Activated CD8-positive, alpha-beta memory T cell treated with anti-CD3 and anti-CD28 coated beads for 4 hours (primary cell): ENCODE measurements at places on chromosomes 3 and 15.

- no peak for DNase-seq
Observed at GRCh38 chr15:63832620-63833019, 1.1 kb downstream of the HERC1 start.

GRCh38 chr15:58077427-58077826, 11.9 kb upstream of the ALDH1A2 start:
- no peak for DNase-seq

- no peak for DNase-seq
Observed at GRCh38 chr3:187122261-187122660, 17.0 kb downstream of the RPL39L start.

DNA sequence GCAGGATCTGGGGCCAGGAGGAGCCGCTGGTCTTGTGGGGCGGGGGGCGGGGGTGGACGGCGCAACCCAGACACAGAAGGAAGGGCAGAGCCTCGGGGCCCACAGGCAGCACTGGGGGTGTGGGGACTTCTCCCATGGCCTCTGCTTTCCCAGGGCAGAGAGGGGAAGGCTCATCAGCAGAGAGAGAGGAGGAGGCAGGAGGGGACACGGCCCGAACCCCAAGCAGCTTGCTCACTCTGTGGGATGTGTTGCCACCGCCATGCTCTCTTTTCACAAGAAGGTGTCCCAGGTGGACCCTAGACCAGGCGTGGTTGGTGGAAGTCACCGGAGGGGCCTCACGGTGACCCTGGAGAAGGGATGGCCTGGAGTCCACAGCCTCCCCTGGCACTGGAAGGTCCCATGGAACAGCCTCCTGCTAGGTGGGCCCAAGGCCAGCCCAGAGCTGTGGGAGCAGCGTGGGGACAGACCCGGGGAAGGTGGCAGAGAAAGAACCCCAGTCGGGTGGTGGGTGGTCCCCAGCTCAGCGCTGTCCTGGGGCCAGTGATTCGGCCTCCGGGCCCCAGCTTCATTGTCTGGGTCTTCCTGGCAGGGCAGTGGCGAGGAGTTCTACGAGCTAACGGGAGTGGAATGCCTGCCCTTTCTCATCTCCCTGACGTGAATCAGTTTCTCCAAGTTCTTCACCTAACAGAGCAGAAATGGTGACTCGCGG, 46.8 kb upstream of the PCSK6 start:
- no peak for DNase-seq

DNA sequence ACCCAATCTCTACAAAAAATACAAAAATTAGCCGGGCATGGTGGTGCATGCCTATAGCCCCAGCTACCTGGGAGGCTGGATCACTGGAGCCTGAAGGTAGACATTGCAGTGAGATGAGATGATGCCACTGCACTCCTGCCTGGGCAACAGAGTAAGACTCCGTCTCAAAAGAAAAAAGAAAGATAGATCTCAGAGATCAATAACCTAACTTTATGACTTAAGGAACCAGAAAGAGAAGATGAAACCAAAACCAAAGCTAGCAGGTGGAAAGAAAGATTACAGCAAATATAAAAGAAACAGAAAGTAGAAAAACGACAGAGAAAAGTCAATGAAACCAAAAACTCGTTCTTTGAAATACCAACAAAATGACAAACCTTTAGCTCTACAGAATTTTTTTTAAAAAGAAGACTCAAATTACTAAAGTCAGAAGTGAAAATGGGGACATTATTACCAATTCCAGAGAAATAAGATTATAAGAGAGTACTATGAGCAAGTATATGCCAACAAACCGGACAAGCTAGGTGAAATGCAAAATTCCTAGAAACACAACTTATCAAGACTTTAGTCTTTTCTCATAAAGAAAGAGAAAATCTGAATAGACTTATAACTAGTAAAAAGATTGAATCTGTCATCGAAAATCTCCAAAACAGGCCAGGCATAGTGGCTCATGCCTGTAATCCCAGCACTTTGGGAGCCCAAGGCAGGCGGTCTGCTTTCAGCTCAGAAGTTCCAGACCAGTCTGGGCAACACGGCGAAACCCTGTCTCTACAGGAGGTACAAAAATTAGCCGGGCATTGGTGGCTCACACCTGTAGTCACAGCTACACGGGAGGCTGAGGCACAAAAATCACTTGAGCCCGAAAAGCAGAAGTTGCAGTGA, 35.0 kb downstream of the ACAP2 start:
- DNase-seq = no peak

DNA sequence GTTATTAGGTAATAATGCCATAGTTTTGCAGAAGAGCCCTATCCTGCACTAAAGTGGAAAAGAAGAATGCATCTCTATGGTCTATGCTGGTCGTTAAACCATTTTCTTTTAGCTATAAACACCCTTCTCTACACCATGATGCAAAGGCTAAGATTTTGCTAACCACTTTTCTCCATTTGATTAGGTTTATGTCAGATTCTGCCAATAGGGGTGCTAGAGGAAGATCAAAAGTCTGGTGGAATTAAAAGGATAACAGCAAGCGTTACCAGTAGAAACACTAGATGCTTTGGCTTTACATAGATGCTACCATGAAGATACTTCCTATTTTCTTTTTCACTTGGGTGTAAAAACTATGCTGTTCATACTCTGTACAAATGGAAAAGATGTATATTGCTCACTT, 669.8 kb upstream of the ARPP21 start:
- DNase-seq = no peak

DNA sequence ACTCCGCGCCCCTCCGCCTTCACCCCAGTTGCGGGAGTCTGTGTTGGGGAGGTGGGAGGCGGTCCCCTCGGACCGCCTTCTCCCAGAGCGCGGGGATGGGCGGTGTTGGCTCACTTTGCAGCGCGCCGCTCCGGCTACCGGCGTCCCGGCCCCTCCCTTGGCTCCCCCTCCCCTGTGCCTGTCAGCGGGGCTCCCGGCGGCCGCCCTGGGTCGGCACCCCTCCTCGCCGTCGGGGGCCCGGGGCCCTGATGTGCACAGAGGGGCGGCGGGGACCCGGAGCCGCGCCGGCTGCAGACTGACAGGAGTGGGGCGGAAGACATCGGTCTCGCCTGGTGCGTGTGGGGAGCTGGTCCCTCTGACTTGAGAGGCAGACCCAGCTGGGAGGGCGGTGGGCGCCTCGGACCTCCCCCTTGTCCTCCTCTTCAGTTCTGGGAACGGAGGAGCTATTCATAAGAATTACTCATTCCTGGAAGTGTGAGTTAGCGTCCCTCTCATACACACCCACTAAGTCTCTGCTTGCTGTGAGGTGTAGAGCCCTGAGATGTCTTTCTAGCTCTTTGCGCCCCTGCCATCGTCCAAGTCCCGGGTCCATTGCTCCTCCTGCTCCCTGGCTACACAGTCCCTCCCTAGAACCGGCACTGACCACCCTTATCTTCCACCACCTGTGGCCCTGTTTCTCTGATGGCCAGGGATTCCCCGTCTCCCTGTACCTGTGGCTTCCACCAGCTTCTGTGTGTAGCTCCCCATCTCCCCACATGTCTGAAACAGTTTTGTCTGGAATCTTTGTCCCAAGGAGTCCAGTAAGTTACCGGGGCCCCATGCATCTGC, 42.3 kb upstream of the ROPN1 start:
- DNase-seq = no peak

DNA sequence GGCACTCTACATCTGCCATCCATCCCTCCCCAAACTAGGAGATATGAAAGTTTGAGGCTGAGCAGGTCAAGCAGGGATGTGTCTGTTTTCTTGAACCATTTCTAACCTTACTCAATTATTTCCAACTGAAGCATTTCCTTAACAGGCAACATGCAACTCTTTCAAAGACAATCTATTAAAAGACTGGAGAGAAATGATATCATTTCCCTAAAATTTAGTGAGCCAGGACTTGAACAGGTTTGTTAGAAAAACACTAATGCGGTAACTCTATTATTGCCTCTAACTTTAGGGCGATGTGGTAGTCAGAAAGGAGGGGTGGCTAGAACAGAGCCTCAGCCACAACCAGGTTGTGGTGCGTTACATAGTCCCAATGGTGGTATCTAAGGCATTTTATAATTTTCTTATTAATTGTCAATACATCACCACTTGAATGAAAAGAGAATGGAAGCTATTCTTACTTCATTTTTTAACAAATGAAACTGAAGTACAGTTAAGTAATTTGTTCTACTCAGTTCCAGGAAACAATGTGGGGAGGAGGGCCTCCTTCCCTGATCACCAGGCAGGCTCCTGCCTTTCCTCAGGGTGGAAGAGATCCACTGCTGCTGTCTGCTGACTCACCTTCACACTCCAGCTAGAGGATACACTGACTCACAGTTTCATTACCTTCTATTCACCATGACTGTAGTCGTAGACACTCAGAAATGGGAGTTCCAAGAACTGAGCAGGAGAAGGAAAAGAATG, 22.8 kb downstream of the MYO1E start:
- DNase-seq = no peak

GRCh38 chr3:134487406-134487805, 1.5 kb downstream of the CEP63 start:
- DNase-seq = no peak

DNA sequence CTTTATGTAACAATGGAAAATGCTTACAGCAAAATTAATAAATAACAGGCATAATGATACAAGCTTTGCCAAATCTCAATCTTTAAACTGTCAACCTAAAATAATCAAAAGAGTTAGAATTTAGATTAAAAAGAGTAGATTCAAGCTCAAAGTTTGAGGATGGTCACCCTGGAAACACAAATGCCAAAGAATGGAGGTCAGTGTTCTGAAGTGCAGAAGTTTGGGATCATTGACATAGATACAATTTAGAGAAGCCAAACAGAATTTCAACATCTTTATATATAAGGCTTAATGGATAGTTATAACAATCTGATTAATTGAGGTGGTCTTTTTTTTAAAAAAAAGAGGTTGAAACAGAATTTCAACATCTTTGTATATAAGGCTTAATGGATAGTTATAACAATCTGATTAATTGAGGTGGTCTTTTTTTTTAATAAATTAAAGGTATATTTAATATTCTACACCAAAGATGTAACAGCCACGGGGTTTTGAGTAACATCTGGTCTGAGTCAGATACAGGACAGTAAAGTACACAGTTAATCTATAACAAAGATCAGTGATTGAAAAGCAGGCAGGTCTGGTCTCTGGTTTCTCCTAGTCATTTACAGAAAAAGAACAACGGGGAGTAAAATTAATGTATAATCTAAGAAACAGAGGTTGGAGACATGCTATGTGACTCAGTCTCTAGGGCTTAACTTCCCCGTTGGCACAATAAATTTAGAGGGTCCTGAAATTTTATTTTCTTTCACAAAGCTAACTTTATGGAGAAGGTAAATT, 490.7 kb downstream of the GBE1 start:
- DNase-seq = no peak

DNA sequence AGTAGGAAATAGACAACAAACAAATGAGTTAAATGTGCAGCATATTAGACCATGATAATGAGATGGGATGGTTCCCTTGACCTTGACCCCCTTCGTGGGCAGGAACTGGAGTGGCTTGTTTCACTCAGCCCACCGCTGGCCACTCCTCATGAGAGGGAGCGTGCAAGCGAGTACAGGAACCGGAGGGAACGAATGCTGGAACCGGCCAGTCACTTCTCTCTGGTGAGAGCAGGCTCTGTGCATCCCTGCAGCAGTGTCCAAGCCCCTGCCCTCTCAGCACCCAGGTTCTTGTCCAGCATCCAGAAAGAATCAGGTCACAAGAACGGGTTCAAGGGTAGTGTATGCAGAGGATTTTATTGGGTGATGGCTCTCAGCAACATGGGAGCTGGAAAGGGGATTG, 17.2 kb upstream of the IREB2 start:
- DNase-seq = no peak

GRCh38 chr3:34783876-34784275, 855.4 kb upstream of the ARPP21 start:
- DNase-seq = no peak

DNA sequence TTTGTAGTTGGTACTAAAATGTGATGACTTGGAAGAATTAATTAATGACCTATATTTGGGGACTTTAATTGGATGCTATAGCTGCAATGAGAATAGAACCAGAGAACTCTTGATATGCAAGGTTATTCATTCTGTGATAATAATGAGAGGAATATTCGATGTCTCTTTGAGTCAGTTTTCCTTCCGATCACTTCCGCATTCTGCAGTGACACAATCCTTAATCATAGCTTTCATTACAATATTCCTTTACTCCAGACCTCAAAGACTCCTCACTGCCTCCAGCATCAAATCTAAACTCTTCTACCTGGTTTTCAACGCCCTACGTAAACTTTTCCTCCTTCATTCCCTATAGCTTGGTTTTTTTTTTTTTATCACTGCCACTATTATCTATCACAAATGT, 21.6 kb downstream of the B3GNT5 start:
- no peak for DNase-seq

DNA sequence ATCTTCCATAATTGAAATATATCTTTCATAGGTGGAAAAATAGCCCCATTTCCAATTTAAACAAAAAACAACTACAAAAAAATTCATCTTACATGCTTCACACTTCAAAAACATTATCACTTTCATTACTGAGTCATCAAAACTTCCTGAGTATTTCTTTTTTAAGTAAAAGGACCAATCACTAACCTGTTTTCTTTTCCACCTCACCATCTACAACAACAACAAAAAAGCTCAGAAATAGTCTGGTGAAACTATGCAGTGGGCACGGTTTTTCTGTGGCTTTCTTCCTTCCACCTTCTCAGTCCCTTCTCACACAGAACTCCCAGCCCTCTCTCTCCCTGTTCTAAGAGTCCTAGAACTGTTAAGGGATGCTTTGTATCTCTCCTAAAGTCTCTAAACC, 20.3 kb upstream of the TNIK start:
- no peak for DNase-seq

DNA sequence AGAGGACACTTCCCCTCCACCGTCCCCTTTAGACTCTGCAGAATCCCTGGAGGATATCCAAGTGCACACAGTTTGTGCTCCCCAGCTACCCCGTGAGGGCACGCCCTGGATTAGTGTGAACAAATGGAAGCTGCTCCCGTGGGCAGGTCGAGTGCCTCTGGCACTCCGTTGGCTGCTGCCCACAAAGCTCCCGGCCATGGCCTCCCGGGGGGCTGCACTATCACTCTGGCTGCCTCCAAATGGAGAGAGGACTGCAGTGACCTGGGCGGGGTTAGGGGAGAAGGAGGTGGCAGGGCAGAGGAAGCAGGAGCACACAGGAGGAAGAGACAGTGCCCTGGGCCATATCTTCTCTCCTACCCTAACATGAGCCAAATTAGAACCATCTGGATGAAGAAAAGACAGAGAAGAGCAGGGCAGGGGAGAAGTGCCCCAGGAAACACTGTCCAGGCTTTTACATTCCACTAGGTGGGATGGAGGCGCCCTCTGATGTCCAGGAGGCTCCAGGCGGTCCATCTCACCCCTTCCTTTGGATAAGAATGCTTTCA, 29.4 kb upstream of the ACAD9 start:
- no peak for DNase-seq

DNA sequence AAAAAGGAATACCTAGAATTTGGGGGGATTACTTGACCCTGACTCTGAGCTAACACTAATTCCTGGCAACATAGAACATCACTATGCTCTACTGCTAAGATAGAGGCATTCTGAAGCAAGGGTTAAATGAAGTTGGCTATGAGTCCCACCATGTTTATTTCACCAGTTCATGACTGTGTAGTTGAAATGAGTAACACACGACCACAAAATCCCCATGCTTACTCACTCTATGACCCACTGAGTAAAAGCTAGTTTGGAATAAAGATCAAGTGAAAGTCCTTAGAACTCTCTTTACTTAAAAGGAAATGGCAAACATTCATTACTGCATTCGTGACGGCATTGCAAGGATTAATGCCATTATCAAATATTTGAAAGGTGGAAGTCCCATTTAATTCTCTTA, 47.4 kb downstream of the MRPL46 start:
- DNase-seq = no peak

- no peak for DNase-seq
Observed at GRCh38 chr3:37147666-37148065, 26.7 kb downstream of the LRRFIP2 start.
